Suprapubic skin (tissue), 4 donors: ENCODE measurements at places on chromosomes 2 and 18. TPM values are rescaled to one million over a fixed set of nuclear protein-coding genes. Genes with fewer than 3 reads are reported as not detected.

Gene SCN9A
- total RNA-seq, result 6.5 TPM

- no peak for DNase-seq
Observed at GRCh38 chr2:24452502-24452885, 38.6 kb upstream of the NCOA1 start.

Gene UGT1A9
- total RNA-seq, result not detected

Gene DTYMK
- total RNA-seq, result 29.1 TPM

DNA sequence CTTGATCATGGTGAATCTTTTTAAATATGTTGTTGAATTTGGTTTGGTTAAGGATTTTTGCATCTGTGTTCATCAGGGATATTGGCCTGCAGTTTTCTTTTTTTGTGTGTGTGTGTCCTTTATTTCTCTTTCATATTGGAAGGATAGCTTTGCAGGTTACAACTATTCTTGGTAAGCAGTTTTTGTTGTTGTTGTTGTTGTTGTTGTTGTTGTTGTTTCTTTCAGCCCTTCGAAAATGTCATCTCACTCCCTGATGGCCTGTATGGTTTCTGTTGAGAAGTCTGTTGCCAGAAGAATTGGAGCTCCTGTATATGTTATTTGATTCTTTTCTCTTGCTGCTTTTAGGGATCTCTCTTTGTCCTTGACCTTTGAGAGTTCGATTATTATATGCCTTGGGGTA, 74.8 kb downstream of the SEMA4F start:
- DNase-seq, result no peak

DNA sequence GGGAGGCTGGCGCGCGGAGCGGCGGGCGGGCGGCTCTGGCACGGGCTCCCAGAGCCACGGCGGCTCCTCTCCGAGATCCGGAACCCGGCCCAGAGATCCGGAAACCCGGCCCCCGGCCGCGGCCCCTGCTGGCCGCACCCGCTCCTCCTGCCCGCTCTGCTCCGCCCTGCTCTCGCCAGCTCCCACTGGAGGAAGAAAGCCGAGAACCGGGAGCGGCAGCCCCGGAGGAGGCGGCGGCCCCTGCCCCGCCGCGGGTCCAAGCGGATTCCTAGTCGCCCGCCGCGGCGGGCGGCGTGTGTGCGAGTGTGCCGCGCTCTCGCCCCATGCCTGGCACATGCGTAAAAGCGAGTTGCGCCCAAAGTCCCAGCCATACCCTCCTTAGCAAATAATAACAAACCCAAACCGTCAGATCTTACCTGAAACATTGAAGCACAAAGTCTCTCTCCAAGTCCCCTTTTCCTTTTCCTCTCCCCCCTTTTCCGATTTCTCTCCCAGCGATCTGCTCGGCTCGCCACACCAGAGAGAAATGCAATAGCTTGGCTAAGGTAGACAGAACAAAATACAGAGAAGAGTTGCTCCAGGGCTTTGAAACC, 108.7 kb upstream of the KCTD1 start:
- peak; percentile 80 for DNase-seq

DNA sequence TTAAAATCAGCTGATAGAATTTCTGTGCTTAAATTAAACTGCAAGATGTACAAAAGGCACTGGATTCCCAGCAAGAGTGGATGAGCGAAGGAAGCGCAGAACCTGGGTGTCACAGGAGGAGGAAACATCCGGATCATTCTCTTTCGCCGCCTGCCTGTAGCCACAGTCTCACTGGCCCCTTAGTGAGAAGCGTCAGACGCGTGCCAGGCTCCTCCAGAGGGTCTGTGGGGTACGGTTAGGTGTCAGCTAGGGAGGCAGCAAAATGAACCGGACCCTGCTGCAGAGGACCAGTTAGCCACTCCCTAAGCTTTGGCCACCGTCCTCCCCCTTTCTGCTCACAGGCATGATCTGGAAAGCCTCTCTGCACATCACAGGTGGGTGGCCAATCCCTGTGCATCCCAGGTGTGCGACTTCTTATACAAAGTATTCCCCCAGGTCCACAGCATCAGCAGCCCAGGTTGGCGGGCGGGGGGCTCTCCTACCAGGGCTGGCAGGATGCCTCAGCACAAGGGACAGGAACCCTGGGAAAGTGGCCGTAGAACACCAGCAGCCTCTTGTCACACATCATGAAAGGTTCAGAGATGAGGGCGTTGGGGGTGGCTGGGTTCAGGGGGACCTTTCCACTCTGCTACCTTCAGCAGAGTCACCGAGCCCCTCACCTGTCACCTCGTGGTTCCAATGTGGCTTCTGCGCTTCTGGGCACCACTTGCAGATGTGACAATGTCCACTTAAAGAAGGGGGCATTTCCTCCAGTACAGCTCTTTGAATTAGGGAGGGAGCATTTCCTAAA, 61.1 kb upstream of the SLC66A3 start:
- peak; percentile 67 for DNase-seq

DNA sequence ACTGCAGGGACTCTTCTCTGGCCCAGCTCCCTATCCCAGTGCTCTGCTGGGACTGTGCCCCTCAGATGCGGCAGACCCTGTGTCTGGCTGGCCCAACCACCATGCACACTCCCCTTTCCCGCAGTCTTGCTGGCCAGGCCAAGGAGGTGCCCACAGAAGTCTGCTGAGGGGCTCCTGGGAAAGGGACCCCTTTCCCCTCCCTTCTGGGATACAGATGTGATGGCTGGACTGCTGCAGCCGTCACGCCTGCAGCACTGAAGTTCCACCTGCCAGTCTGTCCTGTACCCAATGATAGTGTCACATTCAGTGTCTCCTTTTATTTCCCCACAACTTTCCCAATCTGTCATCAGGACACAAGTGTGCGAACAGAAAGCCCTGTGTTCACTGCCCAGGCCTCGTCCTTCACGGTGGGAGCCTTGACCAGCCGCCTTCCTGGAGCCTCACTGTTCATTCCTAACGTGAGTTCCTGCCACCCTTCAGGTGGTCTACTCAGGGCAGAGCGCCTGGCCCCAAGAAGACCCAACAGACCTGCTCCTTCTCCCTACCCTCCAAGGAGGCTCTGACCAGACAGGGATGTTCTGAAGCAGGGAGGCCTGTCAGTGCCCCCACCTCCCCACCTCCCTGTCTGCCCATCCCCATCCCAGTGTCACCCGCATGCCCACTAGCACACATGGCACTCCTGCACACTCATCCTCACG, 47.1 kb downstream of the ANKMY1 start:
- no peak for DNase-seq

DNA sequence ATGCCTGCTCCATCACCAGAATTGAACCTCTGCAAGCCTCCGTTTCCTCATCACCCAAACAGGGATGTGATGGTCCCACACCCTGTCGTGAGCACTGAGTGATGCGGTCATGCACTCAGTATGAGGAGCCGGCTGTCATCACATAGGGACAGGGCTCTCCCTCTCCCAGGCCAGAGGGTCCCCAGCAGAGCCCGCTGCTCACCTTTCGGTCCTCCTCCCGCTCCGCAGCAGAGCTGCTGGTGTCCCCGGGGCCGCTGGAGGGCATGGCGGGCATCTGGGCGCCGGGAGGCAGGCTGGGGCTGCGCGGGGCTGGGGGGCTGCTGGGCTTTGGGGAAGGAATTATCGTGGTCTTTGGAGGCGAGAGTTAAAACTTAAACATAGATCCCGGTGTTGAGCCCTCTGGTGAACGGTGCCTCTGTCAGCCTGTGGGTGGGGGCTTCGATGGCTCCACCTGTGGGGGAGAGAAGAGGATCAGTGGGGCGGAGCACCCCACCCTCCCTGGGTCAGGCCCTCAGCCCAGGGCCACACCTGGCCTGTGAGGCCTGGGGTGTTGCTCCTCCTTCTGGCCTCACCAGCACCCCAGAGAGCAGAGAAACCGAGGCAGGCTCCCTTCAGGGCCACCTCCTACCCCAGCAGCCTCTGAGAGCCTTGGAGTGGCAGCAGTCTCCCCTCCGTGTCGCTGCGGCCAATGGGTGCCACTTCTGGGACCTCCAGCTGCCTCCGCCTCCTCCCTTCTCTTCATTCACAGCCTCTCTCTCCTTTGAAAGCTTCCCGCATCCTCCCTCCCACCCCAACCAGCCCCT, 27.8 kb downstream of the DNMT3A start:
- DNase-seq, result no peak

DNA sequence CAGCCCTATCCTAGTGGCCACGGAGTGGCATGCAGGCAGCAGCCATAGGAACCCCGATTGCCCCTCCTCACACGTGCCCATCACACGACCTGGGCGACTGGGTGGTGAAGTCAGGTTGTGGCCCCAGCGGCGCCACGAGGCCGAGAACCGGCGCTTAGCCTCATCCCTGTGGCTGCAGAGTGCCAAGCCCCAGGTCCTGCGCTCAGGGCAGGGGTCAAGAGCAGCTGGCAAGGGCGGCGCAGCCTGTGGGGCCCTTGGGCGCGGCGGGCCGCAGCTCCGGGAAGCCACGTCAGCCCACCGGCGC, 73.3 kb downstream of the RPIA start:
- DNase-seq, result no peak

DNA sequence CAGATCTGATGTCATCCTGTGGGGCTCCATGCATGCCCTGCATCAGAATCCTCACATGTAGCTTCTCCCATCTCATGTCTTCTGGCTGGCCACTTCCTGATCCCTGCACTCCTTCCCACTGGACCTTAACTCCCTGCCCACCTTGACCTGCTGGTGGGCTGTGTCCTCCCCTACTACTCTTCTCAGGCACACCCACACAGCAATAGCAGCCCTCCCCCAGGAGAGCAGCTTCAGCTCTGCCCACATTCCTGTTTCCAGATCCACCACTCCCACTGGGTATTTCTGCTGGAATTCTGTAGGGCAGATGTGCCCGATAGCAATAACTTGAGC, 137.0 kb upstream of the HS6ST1 start:
- no peak for DNase-seq

Gene IL37
- total RNA-seq, result 7.2 TPM

Gene DCDC2C
- not detected for total RNA-seq

DNA sequence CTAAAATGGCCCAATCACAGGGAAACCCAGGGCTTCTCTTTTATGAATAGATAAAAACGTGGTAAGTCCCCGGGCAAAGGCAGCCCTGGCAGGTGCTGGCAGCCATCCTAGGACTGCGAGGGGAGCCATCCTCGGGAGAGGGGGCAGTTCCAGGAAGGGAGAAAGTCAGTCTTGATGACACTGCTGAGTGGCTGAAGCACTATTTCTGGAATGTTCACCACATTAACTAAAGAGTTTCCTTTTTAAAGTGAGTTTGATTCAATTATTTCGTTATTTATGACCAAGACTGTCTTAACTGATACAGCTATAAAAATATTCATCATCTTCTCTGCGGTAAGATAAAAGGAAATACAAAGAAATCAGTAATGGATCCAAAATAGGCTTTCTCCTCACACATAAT, 20.4 kb downstream of the TTR start:
- no peak for DNase-seq

GRCh38 chr18:78768221-78768620, 211.4 kb upstream of the SALL3 start:
- no peak for DNase-seq

Gene ITSN2
- total RNA-seq, result 92.6 TPM

Gene TNFAIP6
- total RNA-seq, result not detected

Gene MDH1B
- total RNA-seq, result 0.98 TPM

GRCh38 chr2:53572696-53573095, 194.9 kb upstream of the CHAC2 start:
- DNase-seq, result no peak
